Tibial artery (tissue), 4 donors: ENCODE measurements at places on chromosomes 7 and 10.

- H3K27ac ChIP-seq = no peak overlapping the region
- no peak for DNase-seq
- H3K36me3 ChIP-seq = peaks cover 4% of the 10 kb centered on the region
- no peaks in the 10 kb centered on the region for H3K27me3 ChIP-seq
- no peaks in the 10 kb centered on the region for H3K4me1 ChIP-seq
These were observed 18.2 kb downstream of the IL15RA start for GRCh38 chr10:5959142-5959541.

- H3K36me3 ChIP-seq = no peaks in the 10 kb centered on the region
- peak overlapping the region; percentile 59 for H3K27ac ChIP-seq
- no peak for DNase-seq
These were observed 1092.4 kb downstream of the LRMDA start for GRCh38 chr10:76523791-76524351.

- no peaks in the 10 kb centered on the region for H3K36me3 ChIP-seq
- H3K27ac ChIP-seq = no peak overlapping the region
- H3K4me1 ChIP-seq = no peaks in the 10 kb centered on the region
These were observed 47.6 kb upstream of the CYP2C8 start for GRCh38 chr10:95116869-95117269.

- H3K4me3 ChIP-seq = no peak overlapping the region
- no peak overlapping the region for H3K27ac ChIP-seq
- DNase-seq = no peak
- no peaks in the 10 kb centered on the region for H3K4me1 ChIP-seq
These were observed 21.0 kb downstream of the SUFU start for GRCh38 chr10:102524746-102525145.

DNA sequence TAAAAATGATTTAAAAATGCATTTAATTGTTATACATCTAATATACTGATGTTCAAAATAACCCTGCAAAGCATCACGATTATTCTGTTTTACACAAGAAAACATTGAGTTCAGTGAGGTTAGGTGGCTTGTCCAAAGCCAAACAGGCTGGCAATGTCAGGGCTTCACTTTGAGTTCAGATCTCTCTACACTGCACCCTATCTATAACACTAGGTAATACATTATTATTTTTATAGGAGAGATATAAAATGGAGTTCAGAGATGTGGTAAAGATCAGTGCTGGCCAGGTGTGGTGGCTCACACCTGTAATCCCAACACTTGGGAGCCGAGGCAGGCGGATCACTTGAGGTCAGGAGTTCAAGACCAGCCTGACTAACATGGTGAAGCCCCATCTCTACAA lies 165.9 kb upstream of the MYO3A start:
- H3K36me3 ChIP-seq = no peaks in the 10 kb centered on the region
- no peak overlapping the region for H3K27ac ChIP-seq
- no peaks in the 10 kb centered on the region for H3K4me1 ChIP-seq
- H3K4me3 ChIP-seq = no peak overlapping the region

DNA sequence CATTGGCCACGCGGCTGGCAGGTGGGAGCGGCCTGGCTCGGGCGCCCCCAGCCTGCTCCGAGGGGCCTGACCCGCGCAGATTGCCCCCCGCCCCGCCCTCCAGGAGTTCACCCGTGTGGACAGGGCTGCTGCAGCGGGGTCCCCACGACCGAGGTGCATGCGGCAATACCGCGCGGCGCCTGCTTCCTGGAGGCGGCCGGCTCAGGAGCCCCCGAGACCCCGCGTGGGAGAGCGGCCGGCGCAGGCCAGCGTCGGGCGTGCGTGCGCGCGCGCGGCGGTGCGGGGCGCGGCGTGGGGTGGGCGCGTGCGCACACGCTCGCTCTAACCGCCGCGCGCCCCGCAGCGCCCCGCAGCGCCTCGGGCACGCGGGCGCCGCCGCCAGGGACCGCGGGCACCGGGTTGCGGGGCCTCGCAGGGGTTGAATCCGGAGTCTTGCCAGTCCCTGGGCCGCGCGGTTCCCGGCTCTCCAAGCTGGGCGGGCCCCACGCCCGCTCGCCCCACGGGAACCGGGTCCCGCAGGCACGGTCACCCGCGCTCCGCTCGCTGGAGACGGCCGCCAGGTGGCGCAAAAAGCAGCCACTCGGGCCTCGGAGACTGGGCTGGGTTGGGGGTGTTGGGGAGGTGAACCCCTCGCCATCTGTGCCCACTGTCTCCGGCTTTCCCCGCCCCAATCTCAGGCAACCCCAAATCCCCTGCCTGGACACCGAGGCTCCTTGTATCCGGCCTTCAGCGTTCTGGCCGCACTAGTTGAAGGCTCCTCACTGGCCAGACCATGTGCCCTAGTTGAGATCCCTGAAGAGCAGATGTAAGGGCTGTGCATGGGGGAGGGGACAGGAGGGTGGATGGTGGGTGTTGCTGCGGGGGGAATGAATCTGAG lies 1.3 kb upstream of the ACHE start:
- no peaks in the 10 kb centered on the region for H3K4me1 ChIP-seq
- no peak for DNase-seq
- no peak overlapping the region for H3K27ac ChIP-seq
- peaks cover 81% of the 10 kb centered on the region for H3K27me3 ChIP-seq
- no peaks in the 10 kb centered on the region for H3K36me3 ChIP-seq

- H3K36me3 ChIP-seq = no peaks in the 10 kb centered on the region
- H3K4me1 ChIP-seq = peaks cover 77% of the 10 kb centered on the region
- DNase-seq = no peak
- peak overlapping the region; percentile 85 for H3K27ac ChIP-seq
- no peaks in the 10 kb centered on the region for H3K27me3 ChIP-seq
These were observed 43.4 kb downstream of the GRK5 start for GRCh38 chr10:119250641-119251314.

DNA sequence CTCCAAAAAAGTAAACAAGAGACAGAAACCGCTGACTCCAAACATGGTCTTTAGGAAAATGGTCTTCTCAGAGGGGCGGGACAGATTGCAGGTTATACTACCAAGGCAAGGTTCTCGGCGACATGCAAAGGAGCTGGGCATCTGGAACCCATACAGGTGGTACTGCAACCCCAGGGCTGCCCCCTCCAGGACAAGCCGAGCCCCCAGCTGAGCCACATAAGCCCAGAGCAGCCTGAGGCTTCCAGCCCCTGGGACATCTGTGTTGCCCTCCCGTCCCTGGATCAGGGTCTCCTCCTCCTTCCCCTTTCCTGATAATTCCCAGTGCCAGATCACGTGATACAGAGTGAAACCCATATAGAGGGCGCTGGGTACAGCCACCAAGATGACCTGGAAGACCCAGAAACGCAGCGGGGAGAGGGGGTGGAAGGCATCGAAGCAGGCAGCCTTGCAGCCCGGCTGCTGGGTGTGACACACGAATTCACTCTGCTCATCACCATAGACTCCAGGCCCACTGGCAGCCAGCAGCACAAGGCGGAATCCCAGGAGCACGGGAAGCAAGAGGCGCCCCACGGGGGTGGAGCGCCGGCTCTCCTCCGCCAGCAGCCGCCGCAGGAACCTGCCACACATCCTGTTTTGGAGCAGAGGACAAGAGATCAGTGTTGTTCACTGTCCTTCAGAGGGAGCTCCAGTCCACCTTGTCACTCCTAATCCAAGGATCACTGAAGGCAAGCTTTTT lies at the start of gene GJC3:
TSS of gene GJC3 (minus strand) at position 627 of the 736 bp plus-strand sequence. CDS start at position 627, 0 bp downstream.
- no peaks in the 10 kb centered on the region for H3K4me1 ChIP-seq
- no peak within 1 kb of the TSS for H3K4me3 ChIP-seq
- H3K27me3 ChIP-seq = peaks cover 29% of the 10 kb centered on the region
- no peaks in the 10 kb centered on the region for H3K36me3 ChIP-seq

GRCh38 chr10:14447094-14447839 lies 116.5 kb upstream of the FRMD4A start:
- H3K36me3 ChIP-seq = no peaks in the 10 kb centered on the region
- no peak overlapping the region for H3K4me3 ChIP-seq
- H3K4me1 ChIP-seq = peaks cover 11% of the 10 kb centered on the region
- H3K27ac ChIP-seq = no peak overlapping the region
- H3K27me3 ChIP-seq = no peaks in the 10 kb centered on the region

GRCh38 chr10:123792248-123792978 lies 99.2 kb downstream of the CPXM2 start:
- no peak overlapping the region for H3K4me3 ChIP-seq
- no peaks in the 10 kb centered on the region for H3K27me3 ChIP-seq
- H3K27ac ChIP-seq = no peak overlapping the region
- no peak for DNase-seq
- H3K4me1 ChIP-seq = no peaks in the 10 kb centered on the region

DNA sequence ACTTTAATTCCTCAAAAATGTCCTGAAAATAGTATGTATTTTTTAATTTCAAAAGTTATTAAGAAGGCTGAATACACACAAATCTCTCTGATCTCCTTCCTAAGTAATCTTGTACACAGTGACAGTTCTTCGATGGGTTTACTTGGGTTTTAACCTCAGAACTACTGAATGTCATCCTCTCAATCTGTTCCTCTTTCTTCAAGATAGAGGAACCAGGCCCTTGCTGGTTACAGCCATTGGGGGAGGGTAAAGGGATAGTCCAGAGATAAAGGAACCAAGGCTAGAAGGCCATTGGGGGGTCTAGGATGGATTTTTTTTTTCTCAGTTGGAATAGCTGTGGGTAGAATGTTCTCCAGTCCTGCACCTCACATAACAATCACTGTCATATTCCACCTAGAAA lies 224.9 kb downstream of the SKIDA1 start:
- H3K4me1 ChIP-seq = no peaks in the 10 kb centered on the region
- H3K27me3 ChIP-seq = no peaks in the 10 kb centered on the region
- H3K4me3 ChIP-seq = no peak overlapping the region
- H3K27ac ChIP-seq = no peak overlapping the region
- no peak for DNase-seq

DNA sequence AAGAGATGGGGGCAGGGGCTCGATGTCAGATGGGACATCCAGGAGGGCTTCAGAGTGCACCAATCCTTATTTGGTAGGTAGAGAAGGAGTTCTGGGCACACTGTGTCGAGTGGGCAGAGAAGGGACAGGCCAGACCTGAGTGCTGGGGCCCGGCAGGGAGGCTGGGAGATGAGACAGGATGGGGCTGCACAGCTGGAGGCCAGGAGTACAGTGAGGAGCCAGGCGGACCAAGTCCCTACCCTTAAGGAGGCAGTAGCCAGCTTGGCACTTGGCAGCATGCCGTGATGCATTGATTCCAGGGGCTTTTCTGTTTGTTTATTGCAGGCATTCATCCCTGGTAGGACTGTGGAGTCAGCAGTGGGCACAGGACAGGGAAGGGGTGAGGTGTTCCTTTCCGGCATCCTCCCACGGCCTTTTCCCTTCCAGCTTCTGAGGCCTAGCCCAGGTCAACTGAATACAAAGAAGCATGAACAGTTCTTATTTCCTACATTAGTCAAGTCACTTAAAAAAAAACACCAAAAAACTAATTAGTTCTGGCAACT lies 168.8 kb upstream of the CDCA7L start:
- no peaks in the 10 kb centered on the region for H3K27me3 ChIP-seq
- no peak for DNase-seq
- H3K4me3 ChIP-seq = no peak overlapping the region
- no peak overlapping the region for H3K27ac ChIP-seq
- H3K4me1 ChIP-seq = peaks cover 7% of the 10 kb centered on the region
- H3K36me3 ChIP-seq = no peaks in the 10 kb centered on the region

- H3K27me3 ChIP-seq = no peaks in the 10 kb centered on the region
- H3K4me1 ChIP-seq = no peaks in the 10 kb centered on the region
- H3K36me3 ChIP-seq = no peaks in the 10 kb centered on the region
- H3K27ac ChIP-seq = no peak overlapping the region
- no peak for DNase-seq
- H3K4me3 ChIP-seq = no peak overlapping the region
These were observed 332.6 kb downstream of the SH2D4B start for GRCh38 chr10:80870282-80870681.

- DNase-seq = no peak
- H3K27me3 ChIP-seq = no peaks in the 10 kb centered on the region
- H3K27ac ChIP-seq = no peak overlapping the region
- H3K4me1 ChIP-seq = peaks cover 3% of the 10 kb centered on the region
- H3K36me3 ChIP-seq = peaks cover 78% of the 10 kb centered on the region
These were observed 5.8 kb upstream of the PPP3CB start for GRCh38 chr10:73501651-73502050.
